ENCODE measurements at places on chromosomes 5 and 9.

- DNase-seq, result no peak
Measured at GRCh38 chr5:10610058-10610457, 46.2 kb downstream of the ANKRD33B start.

DNA sequence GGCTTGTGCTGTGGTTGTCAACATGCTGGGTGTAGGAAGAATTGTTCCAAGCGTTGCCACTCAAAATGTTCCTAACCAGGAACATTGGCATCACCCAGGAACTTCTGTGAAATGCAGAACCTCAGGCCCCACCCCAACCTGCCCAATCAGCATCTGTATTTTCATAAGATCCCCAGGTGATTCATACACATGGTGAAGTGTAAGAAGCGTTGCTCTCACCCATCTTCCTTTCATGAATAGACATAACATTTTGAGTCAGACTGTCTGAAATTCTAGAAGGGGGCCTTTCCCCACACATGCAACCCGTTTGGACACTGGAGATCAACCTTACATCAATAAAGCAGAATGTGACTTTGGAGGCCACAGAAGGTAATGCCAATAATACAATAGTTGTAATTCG is 9.3 kb upstream of the AFAP1L1 start:
- DNase-seq, result no peak

GRCh38 chr9:108117795-108118194 is 628.2 kb upstream of the KLF4 start:
- DNase-seq, result no peak

DNA sequence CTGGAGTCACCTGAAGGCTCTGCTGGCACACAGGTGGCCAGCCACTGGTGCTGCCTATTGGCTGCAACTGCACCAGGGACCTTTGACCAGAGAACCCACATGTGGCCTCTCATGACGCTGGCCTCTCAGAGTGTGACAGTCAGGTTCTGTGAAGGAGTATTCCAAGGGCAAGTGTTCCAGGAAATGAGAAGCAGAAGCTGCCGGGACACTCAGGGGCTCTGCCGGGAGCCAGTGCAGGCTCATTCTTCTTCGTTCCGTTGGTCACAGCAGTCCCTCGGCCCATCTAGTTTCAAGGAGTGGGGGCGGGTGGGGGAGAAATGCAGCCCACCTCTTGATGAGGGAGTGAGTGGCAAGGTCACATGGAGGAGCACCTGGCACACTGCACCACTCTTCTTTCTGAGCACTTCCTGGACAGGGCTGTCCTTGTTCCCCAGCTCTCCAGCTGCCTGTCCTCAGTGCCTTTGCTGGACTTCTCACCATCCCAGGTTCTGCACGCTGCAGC is 237.5 kb downstream of the GADD45G start:
- no peak for DNase-seq

DNA sequence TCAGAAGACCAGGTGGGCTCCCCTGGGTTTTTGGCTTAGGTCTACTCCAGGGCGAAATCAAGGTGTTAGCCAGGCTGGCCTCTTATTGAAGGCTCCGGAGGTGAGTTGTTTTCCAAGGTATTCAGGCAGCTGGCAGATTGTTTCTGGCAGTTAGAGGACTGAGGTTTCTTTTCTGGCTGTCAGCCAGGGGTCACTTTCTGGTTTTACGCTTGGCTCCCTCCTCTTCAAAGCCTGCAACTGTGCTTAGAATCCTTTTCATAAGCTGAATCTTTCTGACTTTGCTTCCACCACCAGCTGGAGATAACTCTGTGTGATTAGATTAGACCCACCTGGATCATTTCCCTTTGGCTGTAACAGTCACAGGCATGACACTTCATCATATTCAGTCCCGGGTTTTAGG is 24.6 kb downstream of the RFK start:
- no peak for DNase-seq

DNA sequence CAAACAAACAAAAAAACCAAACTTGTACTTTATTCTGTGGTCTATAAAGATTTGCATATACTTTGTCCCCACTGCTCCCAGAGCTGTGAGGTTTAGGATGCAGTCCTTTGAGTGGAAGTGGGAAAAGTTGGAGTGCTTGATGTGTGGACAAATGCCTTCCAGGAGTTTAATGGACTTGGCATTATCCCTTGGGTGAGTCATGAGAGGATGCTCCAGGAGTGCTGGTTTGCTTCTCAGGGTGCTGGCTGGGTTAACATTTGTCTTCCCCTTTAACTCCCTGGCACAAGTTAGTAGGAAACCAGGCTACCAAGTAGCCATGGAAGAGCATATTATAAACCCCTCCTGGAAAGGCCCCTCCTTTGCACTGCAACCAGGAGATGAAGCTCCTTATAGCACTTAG is 417.4 kb upstream of the RIOK2 start:
- no peak for DNase-seq

- DNase-seq, result no peak
Measured at GRCh38 chr9:3455717-3456116, 70.1 kb downstream of the RFX3 start.

GRCh38 chr9:133839822-133840329 is 101.7 kb upstream of the SARDH start:
- no peak for DNase-seq

- DNase-seq, result no peak
Measured at GRCh38 chr9:35073279-35073612, 821 bp upstream of the VCP start.

DNA sequence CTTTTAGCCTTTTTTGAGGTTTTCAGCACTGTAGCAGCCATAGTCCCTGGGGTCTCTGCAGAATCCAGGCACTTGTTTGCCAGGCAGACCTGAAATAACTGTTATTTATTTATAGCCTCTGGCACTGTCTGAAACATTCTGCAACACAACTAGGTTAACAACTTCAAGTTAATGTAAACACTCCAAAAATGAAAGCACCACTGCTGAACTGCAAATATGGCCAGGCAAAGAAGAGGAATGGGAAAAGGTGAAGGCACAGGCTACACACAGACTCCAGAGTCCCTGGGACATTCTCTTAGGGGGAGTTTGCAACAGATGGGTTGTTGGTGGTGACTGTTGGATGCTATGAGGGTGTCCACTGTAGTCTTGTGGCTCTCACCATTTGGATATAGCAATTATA is 369.0 kb downstream of the MAT2B start:
- no peak for DNase-seq

DNA sequence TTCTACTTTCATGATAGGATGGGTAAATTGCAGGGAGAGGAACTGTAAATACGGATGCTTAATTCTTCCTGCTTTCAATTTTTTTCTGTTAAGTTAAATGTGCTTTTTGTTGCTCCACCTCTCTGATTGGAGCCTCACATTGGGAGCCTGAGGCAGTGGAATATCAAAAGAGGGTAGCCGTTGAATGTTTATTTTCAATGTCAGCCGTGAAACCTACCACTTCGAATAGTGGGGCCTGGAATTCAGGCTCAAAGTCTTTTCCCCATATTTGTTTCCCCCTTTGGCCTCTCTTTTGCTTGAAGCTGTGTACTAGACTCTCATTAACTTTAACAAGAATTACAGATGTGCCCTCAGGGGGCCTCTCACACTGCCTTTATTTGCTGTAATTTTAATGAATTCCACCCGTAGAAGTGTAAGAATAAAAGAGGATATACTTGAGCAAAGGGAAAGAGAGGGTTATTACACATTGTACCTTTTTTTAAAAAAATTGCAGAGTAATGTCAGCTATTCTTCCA is 29.0 kb downstream of the PSAT1 start:
- DNase-seq, result no peak

- no peak for DNase-seq
Measured at GRCh38 chr9:130235558-130236435, 29.8 kb upstream of the HMCN2 start.

DNA sequence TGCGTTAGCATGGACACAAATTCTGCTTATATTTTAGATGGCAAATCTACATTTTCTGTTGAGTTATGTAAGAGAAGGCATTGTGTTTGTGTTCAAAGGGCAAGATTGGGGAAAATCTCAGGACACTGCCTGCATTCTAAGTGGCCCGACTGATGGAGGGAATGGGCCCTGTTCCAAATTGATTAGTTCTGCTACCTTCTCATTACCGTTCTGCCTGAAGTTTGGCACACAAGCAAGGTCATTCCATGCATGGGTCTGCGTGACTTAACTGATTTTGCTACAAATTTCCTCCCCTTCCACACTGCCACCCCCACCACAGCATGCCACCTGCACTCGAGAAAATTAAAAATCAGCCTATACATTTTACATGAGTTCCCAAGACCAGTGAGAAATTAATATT is 409.9 kb downstream of the BRINP1 start:
- no peak for DNase-seq

GRCh38 chr5:124349931-124350330 is 396.5 kb downstream of the ZNF608 start:
- DNase-seq, result no peak

DNA sequence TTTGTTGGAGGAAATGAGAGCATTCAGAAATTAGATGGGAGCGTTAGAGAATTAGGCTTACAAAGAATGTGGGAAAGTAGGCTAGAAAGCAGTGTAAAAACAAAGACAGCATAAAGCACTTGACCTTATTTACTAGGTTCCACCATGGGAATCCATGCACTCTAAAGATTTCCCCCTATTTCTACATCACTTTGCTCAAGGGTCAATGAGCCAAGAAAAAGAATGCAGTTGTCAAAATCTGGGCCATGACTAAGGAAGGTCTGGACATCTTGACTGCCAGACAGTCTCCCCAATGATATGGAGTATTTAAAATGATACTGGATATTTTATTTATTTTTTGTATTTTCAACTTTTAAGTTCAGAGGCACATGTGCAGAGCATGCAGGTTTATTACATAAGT is 3.4 kb downstream of the TLR4 start:
- DNase-seq, result no peak

GRCh38 chr9:9729082-9729481 is 883.7 kb downstream of the PTPRD start:
- no peak for DNase-seq

Measured in D721Med (cell line).